ENCODE measurements at places on chromosomes 13 and 19. TPM values are rescaled to one million over a fixed set of nuclear protein-coding genes. Genes with fewer than 3 reads are reported as not detected.

- no peaks in the 10 kb centered on the region for H3K4me1 ChIP-seq
- H3K36me3 ChIP-seq: no peaks in the 10 kb centered on the region
These were observed 75.5 kb downstream of the SOX1 start for GRCh38 chr13:112142401-112142930.

GRCh38 chr13:44373601-44374347, at the start of gene SERP2:
Gene SERP2, plus strand, starts transcription at chr13:44373824. Its CDS starts 202 bp downstream, at chr13:44374026.
- DNase-seq: no peak
- no peaks in the 10 kb centered on the region for H3K4me1 ChIP-seq
- H3K36me3 ChIP-seq: no peaks in the 10 kb centered on the region
- no peaks in the 10 kb centered on the region for H3K27me3 ChIP-seq
- H3K27ac ChIP-seq: peak within 1 kb of the TSS; percentile 22

DNA sequence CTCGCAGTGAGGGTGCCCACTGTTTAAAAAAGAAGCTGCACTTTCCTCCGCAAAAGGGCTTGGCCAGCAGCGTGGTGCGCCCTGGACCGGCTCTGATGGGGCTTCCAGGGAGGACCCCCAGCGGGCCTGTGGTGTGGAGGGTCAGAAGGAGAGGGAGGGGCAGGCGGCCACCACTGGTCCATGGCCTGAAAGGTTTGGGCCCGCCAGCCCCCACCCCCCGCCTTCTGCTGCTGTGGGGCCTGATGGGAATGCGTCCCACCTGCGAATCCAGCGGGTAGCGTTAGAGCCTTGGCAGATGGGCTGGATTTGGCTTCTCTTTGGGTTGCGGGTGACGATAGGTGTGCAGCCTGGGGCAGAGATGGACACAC, 34.7 kb downstream of the TMEM255B start:
- H3K36me3 ChIP-seq: no peaks in the 10 kb centered on the region
- no peaks in the 10 kb centered on the region for H3K4me1 ChIP-seq
- no peak overlapping the region for H3K4me3 ChIP-seq
- no peak for DNase-seq
- H3K27ac ChIP-seq: no peak overlapping the region

DNA sequence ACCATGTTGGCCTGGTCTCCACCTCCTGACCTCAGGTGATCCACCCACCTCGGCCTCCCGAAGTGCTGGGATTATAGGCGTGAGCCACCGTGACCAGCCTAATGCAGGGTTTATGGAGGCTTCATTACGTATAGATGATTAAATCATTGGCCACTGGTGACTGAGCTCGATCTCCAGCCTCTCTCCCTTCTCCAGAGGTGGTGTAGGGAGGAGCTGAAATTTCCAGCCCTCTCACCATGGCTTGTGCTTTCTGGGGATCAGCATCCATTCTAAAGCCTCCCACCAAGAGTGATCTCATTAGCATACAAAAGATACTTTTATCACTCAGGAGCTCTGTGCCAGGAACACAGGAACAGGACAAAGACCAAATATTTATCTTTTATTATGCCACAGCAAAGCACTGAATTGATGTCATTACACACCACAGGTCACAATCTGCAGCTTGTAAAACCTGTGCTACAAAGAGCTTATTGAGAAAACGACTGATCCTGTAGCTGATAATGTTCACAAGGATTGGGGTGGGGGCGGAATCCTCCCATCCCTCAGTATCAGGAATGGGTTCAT, 32.4 kb downstream of the RHPN2 start:
- no peaks in the 10 kb centered on the region for H3K27me3 ChIP-seq
- no peaks in the 10 kb centered on the region for H3K36me3 ChIP-seq
- no peaks in the 10 kb centered on the region for H3K4me1 ChIP-seq

- no peaks in the 10 kb centered on the region for H3K4me1 ChIP-seq
- H3K27ac ChIP-seq: no peak overlapping the region
- no peak for DNase-seq
These were observed 970.5 kb downstream of the UQCRFS1 start for GRCh38 chr19:28242317-28242927.

DNA sequence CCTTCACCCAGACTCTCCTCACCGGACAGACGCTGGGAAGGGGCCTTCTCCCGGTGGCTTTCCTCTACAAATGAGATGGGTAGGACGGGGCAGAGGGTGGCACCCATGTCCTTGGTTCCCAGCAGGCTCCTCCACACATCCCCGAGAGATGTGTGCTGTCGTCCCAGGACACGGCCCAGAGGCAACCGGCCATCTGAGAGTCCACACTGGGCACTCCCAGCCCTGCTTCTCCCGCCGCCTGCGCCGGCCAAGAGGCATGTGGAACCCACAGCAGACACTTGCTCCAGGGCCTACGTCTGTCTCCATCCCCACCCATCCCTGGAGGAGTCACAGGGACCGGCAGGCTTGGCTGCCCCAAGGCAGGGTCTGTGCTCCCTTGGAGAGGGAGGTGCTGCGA, 179.9 kb downstream of the KDM4B start:
- no peak for DNase-seq
- no peaks in the 10 kb centered on the region for H3K27me3 ChIP-seq
- H3K36me3 ChIP-seq: peaks cover 14% of the 10 kb centered on the region
- H3K27ac ChIP-seq: no peak overlapping the region

Gene ZNF805
- 30.7 TPM for total RNA-seq

- no peaks in the 10 kb centered on the region for H3K27me3 ChIP-seq
- DNase-seq: no peak
- peaks cover 18% of the 10 kb centered on the region for H3K36me3 ChIP-seq
- H3K4me3 ChIP-seq: no peak overlapping the region
- no peak overlapping the region for H3K27ac ChIP-seq
- no peaks in the 10 kb centered on the region for H3K4me1 ChIP-seq
These were observed 104.2 kb downstream of the TDRD3 start for GRCh38 chr13:60501236-60501635.

Gene SYNE4
- total RNA-seq: 0.92 TPM

- no peaks in the 10 kb centered on the region for H3K27me3 ChIP-seq
- DNase-seq: no peak
- no peaks in the 10 kb centered on the region for H3K36me3 ChIP-seq
- H3K4me3 ChIP-seq: no peak overlapping the region
- H3K4me1 ChIP-seq: peaks cover 13% of the 10 kb centered on the region
These were observed 122.9 kb upstream of the MAB21L1 start for GRCh38 chr13:35599384-35599783.

DNA sequence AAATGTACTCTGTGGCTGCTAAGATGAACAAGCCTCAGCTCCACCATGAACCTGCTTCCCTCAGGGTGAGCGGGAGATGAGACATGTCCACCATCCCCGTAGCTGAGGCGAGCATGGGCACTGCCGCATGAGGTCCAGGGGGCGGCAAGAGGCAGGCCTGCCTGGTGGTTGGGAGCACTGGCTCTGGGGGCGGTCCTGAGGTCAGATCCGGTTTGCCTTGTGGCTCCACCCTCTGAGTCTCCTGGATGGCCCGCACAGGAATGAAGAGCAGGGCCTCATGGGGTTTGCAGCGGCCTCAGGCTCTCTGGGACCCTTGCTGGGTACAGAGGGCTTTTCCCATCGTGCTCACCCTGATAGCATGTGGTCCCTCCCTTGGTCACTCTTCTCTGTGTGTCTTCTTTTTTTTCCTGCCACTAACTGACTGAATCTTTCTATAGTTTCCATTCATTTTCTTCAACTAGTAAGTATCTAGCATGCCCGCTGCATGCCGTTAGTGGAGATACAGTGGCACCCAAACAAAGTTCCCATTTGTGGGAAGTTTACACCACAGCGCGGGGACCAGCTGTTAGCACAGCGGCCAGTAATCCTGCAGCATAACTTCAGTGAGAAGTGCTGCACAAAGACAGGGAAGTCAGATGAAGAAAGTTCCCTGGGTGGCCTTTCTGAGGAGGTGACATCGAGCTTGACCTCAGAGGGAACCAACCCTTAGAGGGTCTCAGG, 37.3 kb downstream of the CAPN12 start:
- H3K27me3 ChIP-seq: no peaks in the 10 kb centered on the region
- no peak overlapping the region for H3K4me3 ChIP-seq
- H3K4me1 ChIP-seq: peaks cover 28% of the 10 kb centered on the region
- peaks cover 95% of the 10 kb centered on the region for H3K36me3 ChIP-seq
- H3K27ac ChIP-seq: peak overlapping the region; percentile 82

GRCh38 chr13:80454245-80454644, 113.3 kb upstream of the SPRY2 start:
- no peak overlapping the region for H3K27ac ChIP-seq
- H3K4me1 ChIP-seq: peaks cover 17% of the 10 kb centered on the region
- no peak overlapping the region for H3K4me3 ChIP-seq

DNA sequence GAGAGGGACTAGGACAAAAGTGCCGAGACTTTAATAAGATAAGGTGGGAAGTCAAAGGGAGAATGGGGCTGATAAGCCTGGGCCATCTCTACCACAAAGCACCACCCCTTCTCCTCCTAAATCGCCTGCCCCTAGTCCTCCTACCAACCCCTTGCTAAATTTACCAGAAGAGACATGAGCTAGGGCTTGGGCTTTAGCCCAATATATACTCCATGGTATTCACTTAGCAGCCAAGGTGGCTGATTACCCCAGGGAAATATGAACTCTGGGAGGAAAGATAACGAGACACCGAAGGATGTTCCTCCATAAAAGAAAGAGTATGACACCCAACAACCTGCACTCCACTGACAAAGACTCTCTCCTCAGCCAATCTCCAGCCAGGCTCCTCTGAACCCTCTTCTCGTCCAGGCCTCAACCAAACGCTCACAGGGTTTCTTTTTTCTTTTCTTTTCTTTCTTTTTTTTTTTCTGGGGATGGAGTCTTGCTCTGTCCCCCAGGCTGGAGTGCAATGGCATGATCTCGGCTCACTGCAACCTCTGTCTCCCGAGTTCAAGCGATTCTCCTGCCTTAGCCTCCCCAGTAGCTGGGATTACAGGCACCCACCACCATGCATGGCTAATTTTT, 610.2 kb downstream of the UQCRFS1 start:
- H3K27ac ChIP-seq: no peak overlapping the region
- DNase-seq: no peak
- no peaks in the 10 kb centered on the region for H3K36me3 ChIP-seq
- no peaks in the 10 kb centered on the region for H3K4me1 ChIP-seq

Gene CRTC1
- 8.7 TPM for total RNA-seq

DNA sequence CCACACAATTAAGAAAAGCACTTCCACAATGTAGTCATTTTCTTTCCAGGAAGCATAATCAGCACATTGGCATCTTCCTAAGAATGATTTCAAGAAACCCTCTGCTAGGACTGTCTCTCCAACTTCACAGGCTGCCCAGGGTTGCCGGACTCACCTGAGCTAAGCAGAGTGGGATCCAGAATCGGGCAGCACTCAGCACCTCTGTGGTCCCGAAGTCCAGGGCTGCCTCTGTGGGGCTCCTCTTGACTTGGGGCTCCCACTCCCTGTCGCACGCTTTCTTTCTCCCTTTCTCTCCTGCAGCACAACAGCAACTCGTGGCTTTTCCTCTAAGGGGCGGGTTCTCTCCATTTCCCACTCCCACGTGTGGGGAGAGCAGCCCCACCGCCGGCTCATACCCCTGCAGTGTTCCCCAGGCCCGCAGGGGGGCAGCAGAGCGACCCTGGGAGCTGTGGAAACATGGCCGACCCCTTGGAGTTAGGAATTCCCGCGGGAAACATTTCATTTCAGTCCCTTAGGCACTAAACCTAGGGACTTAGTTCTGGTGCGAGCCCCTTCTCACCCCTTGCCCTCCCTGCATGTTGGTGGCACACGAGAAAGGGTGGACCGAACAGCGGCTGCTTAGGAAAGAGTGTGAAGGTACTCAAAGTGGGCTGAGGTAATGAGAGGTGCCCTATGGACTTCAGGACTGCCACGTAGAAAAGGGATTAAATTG, at the start of gene TMEM272:
TMEM272 (minus strand) TSS at position 316 of the 712 bp plus-strand sequence. CDS start 6,647 bp downstream, outside the sequence.
- H3K36me3 ChIP-seq: no peaks in the 10 kb centered on the region
- peak within 1 kb of the TSS; percentile 47 for H3K4me3 ChIP-seq

Gene FGF22
- 0.56 TPM for total RNA-seq

Gene THSD8
- total RNA-seq: not detected

DNA sequence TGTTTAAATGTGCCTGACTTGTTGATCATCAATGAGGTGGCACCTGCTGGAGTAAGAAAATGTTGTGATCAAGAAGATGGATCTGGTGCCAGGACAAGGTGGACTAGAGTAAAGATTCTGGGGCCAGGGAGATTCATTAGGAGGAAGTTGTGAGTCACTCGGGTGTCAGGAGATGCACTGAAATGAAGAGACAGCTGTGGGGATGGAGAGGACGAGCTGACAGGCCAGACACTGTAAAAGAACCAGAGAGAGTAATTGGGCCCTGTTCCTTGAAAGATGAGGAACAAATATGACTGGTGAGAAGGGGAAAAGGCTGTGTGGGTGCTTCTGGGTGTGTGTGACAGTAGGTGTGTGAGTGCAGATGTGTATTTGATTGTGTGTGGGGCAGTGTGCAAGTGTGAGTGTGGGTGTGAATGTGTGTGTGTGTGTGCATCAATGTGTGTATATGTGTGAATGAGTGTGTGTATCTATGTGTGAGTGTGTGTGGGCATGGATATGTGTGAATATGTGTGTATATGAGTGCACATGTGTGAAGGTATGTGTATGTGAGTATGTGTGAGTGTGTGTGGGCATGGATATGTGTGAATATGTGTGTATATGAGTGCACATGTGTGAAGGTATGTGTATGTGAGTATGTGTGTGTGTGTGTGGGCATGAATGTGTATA, 260.5 kb downstream of the RFC3 start:
- H3K4me3 ChIP-seq: no peak overlapping the region
- no peak overlapping the region for H3K27ac ChIP-seq
- peaks cover 9% of the 10 kb centered on the region for H3K4me1 ChIP-seq
- no peaks in the 10 kb centered on the region for H3K36me3 ChIP-seq
- no peak for DNase-seq

DNA sequence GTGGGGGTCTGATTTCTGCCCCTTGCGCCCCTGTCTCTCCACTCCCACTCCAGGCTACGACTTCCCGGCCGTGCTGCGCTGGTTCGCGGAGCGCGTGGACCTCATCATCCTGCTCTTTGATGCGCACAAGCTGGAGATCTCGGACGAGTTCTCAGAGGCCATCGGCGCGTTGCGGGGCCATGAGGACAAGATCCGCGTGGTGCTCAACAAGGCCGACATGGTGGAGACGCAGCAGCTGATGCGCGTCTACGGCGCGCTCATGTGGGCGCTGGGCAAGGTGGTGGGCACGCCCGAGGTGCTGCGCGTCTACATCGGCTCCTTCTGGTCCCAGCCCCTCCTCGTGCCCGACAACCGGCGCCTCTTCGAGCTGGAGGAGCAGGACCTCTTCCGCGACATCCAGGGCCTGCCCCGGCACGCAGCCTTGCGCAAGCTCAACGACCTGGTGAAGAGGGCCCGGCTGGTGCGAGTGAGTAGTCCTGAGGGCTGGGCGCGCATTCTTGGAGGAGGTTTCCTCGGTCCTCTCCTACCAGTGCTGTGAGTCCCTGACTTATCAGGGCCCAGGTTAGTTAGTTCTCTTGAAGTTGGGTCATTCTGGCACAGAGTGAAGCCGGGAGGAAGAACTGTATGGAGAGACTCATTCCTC, 12.7 kb downstream of the EHD2 start:
- no peaks in the 10 kb centered on the region for H3K27me3 ChIP-seq
- peaks cover 49% of the 10 kb centered on the region for H3K4me1 ChIP-seq
- peak overlapping the region; percentile 19 for H3K27ac ChIP-seq

- H3K27me3 ChIP-seq: no peaks in the 10 kb centered on the region
- no peak overlapping the region for H3K27ac ChIP-seq
- H3K4me3 ChIP-seq: no peak overlapping the region
- H3K36me3 ChIP-seq: no peaks in the 10 kb centered on the region
These were observed 66.6 kb upstream of the C1QTNF9B start for GRCh38 chr13:23963947-23964346.

Gene DIRAS1
- total RNA-seq: not detected
